ENCODE measurements at places on chromosomes 5 and 9. TPM values are rescaled to one million over a fixed set of nuclear protein-coding genes. Genes with fewer than 3 reads are reported as not detected.

Gene PLPPR1
- not detected for total RNA-seq

Gene CCDC180
- 1.6 TPM for total RNA-seq

DNA sequence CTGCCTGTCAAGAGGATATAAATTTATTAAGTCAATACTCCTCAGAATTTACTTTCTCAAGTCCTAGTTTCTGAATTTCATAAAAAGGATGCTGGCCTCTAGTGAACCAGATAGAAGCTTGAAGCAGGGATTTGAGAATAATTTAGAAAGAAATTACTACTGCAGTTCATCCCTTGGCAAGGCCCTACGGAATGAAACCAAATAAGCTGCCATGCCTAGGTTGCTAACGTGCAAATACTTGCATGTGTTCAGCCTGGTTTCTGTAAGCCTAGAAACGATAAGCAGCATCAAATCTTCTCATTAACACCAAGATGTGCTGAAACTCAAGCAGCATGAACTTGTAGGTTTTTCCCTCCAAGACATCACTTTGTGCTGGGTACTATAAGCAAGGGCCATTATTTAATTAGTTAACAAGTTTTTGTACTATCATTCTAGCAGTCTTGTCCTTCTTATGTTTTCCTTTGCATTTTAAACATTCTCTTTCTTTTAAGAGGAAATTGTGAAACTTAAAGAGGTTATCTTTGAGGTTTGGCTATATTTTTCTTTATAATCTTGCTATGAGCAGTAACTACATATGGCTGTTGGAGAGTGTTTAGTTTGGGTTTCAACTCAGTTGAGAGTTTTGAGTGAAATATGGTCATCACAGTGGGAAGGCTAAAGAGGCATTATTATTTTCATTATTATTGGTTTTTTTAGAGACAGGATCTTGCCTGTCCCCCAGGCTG, 71.8 kb downstream of the ADAMTSL1 start:
- DNase-seq: no peak

- no peak for DNase-seq
Observed at GRCh38 chr9:20200581-20200980, 411.7 kb upstream of the SLC24A2 start.

Measured in left cardiac atrium (tissue), 4 donors.